ENCODE measurements at places on chromosomes 1 and 21.

- no peak for DNase-seq
These were observed 2.1 kb downstream of the FBLIM1 start for GRCh38 chr1:15760520-15761211.

DNA sequence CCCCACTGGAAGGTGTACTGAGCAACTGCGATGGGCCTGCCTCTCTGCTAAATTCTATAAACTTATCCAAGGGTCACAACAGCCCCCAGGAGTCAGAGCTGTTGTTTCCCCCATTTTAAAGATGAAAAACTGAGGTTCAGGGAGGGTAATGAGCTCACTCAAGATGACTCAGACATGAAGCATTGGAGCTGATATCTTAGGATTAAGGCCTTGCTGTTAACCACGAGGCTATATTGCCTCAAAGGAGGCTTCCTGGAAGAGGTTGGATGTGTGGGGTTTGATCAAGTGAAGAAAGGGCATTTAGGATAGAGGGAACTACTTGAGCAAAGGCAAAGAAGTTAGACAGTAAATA, 6.7 kb downstream of the LDLRAP1 start:
- DNase-seq = no peak

DNA sequence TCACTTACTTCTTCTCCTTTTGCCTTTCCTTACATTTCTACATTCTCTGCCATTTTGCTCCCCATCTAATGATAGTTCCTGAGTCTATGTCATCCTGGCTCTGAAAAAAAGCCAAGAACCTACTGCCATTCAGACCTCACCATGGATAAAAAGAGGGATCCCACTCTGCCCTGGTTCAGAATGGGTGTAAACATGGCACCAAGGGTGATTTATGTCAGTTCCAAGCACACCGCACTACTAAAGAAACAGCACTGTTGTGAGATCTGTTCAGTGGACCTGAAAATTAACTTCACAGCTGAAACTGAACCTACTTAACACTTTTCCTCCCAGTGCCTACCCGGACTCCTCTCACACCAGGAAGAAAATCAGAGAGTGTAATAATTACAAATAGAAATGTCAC, 72.3 kb upstream of the NTPCR start:
- DNase-seq = no peak

GRCh38 chr1:207814469-207814868, 62.6 kb downstream of the CD46 start:
- no peak for DNase-seq

GRCh38 chr1:206551296-206551985, 44.1 kb downstream of the RASSF5 start:
- DNase-seq = no peak

DNA sequence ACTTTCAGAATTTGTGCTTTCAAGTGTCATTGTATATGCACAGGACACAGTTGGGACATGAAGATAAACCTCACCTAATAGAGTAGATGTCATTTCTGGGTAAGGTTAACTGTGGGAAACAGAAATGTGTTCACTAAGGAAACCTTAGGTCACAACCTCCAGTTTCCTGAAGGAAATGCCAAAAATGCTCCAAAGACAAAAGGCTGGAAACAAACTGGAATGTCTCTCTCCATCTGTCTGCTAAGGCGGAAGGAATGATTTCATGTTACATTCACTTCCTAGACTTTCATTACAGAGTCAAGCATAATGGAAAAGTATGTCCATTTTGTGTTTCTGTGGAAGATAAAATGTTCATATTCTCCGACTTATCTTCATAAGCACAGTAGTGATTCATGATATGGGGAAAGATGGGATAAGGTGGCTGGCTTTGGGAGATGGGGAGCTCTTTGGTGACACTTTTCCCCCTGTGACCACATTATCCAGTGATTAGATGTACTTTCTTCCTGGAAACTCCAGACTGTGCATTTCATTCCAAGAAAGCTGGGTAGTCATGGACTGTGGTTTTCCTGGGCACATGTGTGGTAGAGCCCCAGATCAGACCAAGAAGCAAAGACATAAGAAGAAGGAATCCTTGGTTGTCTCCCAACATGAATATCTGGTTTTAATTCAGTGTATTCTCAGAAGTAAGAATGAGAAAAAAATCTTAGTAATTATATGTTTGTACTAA, 5.7 kb downstream of the S1PR1 start:
- DNase-seq = no peak

- no peak for DNase-seq
These were observed 104.8 kb upstream of the COG2 start for GRCh38 chr1:230537456-230537855.

Measured in AG09319 (cell line).